ENCODE measurements at places on chromosomes 11 and 22. TPM values are rescaled to one million over a fixed set of nuclear protein-coding genes. Genes with fewer than 3 reads are reported as not detected.

Gene ADAMTS15
- 13.3 TPM for total RNA-seq

Gene RIC3
- total RNA-seq, result 1.6 TPM

Gene RRAS2
- 88.3 TPM for total RNA-seq

Gene LDHA
- total RNA-seq, result 1,519 TPM

Gene SPI1
- total RNA-seq, result not detected

Gene MOV10L1
- total RNA-seq, result 0.43 TPM

Gene CCDC82
- 22.7 TPM for total RNA-seq

Gene SLC37A2
- 0.52 TPM for total RNA-seq

Gene CYP2D6
- total RNA-seq, result 0.13 TPM

Gene MB
- not detected for total RNA-seq

Gene IL10RA
- 0.78 TPM for total RNA-seq

Gene OR52R1
- total RNA-seq, result not detected

Gene SYCE3
- not detected for total RNA-seq

Gene MS4A12
- not detected for total RNA-seq

Gene SLC7A4
- not detected for total RNA-seq
